ENCODE measurements at places on chromosomes 3 and 15.

DNA sequence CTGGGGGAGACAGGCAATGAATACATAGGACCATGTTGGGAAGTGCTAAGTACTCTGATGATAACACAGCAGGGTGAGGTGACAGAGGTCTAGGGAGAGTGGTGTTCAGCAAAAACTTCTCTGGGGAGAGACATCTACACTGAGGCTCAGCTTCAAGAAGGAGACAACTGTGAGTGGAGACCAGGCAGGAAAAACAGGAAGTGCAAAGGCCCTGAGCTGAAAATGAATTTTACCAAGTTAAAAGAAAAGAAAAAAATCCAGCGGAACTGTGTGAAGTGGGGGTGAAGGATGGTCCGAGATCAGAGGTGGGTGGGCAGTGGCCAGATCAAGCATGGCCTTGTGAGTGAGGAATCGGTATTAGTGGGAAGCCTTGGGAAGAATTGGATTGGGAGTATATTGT, 110.1 kb upstream of the CLSTN2 start:
- DNase-seq, result no peak

GRCh38 chr3:73490453-73491286, 134.1 kb downstream of the PDZRN3 start:
- no peak for DNase-seq

GRCh38 chr3:161069511-161070251, 35.5 kb downstream of the B3GALNT1 start:
- no peak for DNase-seq

DNA sequence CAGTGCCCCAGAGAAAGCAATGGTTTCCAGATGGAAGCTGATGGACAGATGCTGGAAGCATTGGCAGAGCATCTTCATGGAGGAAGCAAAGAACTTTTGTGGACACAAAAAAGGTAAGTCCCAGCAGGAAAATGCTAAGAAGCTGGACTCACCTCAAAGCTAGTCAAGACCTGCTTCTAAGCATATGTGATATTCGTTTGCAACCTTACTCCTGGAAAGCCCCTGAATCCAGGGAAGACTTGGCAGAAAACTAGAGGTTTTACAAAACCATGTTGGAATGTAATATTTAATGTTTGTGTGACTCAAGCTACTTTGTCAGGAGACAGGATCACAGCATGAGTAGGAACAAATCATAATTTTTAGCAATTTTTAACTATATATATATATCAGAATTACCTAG, 288.2 kb downstream of the BCHE start:
- no peak for DNase-seq

DNA sequence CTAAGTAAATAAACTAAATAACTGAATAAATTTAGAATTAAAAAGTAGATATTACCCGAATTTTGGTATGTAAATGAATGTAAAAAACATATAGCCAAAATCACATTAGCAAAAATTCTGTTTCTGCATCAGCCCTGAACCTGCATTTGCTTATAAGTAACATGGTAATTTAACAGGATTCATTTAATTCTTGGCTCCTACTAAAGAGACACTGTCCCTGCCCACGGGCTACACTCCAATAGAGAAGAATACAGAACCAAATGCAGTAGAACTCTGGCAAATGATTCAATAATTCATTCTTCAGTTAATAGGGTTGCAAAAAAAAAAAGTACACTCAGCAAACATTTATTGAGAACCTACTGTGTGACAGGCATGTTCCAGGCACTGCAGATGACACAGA, 20.8 kb upstream of the CNBP start:
- no peak for DNase-seq

GRCh38 chr3:97979610-97980009, 7.4 kb upstream of the RIOX2 start:
- DNase-seq, result no peak

- no peak for DNase-seq
These were observed 1.7 kb downstream of the NMNAT3 start for GRCh38 chr3:139676108-139676507.

DNA sequence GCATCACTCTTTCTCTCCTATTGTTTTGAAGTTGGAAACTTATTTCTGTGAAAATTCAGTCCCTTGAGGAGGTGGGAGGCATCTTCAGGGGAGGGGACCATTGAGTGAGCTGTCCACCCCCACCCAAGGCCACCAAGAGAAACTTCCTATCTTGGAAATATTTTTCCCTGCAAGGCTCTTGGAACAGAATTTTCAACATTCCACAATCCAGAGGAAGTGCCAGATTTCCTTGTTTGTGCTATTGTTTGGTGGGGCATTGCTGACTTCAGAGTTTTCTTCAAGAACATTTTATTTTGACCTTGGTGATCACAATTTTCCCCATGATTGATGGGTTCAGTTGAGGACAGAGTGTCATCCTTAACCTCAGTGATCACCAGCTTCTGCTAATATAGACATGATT, 12.0 kb downstream of the DNASE1L3 start:
- no peak for DNase-seq

DNA sequence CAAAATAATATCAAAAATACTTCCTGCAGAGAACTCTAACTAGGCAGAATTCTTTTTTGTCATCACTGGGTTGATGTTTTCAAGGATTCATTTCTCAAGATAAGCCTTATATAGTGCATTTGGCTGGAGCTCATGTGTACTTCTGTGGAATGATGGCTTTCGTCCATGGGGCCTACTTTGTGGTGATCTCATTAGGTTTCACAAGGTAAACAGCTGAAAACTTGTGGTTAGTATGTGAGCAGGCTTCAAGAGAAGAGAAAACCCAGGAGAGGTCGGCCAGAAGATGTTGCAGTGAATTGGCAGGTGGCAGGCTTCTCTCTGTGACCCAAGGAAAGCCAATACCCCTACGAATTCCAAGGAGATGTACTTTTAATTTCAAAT, 121.4 kb upstream of the PHLDB2 start:
- no peak for DNase-seq

DNA sequence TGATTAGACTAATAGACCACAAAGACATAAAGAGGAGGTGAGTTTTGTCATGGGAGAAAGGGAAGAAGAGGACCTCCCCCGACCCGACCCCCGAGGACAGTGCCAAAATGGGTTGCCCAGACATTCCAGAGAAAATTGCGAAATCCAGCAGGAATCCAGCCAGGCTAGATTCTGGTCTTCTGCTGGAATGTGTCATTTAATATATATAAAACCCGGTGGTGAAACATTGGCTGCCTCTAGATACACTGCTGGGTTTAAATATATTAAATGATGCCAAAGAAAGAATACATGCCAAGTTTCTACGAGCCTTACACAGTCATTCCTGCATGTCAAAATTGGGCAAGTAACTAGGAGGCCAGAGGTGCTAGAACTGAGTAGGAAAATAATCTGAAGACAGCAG, 45.3 kb upstream of the SPESP1 start:
- DNase-seq, result no peak

DNA sequence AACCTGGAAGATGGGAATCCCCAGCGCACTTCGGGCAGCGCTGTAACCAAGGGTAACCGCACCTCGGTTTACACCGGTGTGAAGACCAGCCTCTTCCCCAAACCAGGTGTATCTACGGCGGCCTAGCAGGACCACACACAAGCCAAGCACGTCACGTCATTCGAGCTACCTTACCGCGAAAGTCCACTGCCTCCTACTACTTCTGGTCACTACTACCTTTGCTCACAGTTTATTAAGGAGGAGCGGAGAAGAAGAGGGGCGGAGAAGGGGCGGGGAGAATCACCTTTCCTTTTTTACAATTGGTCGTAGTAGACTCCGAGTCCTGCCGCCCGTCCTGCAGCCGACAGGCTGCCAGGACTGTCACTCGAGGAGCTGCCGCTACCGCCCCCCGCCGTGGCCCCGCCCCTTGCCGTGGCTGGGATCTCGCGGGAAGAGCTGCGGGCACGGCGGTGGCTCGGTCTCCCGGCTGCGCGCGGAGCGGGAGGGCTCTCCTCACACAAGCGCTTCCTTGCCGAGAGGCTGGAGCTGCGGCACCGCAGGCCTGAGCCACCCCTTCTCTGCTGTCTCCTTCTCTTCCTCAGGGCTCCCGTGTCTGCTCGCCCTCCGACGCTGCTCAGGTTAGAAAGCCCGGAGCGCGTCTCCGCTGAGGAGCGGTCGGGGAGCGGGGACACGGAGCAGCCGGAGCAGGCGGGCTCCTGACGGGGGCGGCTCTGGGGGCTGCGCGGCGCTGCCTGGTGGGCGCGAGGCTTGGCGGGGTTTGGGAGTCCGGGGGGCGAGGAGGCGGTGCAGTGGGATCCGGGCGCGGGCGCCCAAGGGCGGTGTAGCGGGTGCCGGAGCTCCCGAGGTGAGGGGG, at the start of gene GLCE:
Gene GLCE, plus strand, starts transcription at position 495 of the 853 bp plus-strand sequence. CDS start 95,172 bp downstream, outside the sequence.
- DNase-seq, result peak; percentile 88

DNA sequence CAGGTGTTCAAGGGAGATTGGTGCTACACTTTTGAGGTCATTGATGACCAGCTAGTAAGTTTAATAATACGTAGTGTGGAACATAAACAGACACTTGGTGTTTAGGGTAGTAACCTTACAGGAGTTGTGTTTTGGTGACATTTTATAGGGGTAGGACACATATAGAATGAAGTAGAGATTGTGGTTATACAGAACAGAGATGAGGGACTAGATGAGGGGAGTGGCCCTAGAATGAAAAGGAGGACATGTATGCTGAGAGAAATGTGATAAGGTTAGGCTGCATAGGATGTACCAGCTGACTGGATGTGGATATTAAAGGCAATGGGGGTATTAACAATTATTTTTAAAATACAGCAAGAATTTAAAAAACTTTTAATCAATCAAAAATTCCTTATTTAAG, 8.0 kb downstream of the MBNL1 start:
- no peak for DNase-seq

DNA sequence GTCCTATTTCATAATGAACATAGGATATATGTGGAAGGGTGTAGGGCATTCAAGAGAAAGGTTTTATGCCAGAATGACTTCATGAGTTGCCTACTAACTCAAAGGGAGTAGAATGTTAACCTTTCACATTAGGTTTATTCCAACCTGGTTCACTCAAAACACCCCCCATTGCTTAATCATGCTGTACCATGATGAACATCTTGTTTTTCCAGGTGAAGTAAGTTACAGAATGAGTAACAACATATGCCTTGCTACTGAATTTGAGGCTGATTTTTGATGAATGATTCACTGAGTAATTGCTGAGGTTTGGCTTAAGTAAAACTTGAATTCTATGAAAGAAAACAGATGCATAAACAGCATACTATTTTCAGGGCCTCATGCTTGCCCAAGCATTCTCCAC, 5.9 kb upstream of the CLDN16 start:
- no peak for DNase-seq

- no peak for DNase-seq
These were observed 631.7 kb upstream of the CCDC54 start for GRCh38 chr3:106745344-106746168.

DNA sequence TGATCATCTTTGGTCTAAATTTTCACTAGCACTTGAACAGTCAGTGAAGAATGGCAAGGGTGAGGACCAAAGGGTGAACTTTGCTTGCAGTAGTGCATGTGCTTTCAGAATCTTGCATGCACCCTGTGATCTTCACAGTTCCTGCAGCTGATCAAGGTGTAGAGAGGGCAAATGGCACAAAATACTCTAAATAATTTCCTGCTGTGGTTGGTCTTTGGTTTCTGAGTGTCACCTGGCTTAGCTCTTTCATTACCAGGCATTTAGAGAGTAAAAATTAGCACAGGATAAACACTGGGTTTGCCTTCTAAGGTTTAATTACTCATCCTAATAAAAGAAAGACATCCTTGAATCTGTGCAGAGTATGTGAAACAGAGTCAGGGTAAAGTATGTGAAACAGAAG, 11.4 kb downstream of the TIPARP start:
- DNase-seq, result no peak

GRCh38 chr15:66855041-66855440, 153.0 kb downstream of the SMAD6 start:
- no peak for DNase-seq

DNA sequence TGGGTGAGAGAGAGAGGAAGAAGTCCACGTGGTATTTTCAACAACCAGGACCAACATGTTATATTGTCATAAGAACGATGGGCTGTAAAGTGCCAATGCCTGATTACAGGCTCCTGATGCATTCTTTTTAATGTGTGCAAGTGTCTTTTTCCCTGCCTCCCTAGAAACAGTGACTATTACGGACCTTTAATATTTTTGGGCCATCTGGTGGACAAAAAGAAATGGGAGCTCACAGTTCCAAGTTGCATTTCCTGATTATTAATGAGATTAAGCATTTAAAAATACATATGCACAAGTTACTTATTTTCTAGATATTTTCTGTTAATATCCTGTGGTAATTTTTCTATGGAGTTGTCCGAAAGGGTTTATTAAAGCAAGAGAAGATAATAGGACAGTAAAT, 530.2 kb downstream of the NR2F2 start:
- no peak for DNase-seq

DNA sequence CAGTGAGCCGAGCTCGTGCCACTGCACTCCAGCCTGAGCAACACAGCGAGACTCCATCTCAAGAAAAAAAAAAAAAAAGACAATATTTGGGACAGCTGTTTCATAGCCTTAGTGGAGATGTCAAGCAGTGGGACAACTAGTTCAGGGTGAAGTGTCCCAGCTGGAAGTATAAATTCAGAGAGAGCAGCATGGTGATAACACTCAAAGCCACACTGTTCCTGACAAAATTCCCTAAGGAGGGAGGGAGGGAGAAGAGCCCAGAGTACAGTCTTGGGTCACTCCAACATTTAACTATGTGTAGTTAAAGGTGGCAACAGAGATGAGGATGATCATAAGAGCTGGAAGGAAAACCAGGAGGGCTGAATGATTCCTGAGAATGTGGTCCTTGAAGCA, 21.1 kb upstream of the IP6K2 start:
- DNase-seq, result no peak

DNA sequence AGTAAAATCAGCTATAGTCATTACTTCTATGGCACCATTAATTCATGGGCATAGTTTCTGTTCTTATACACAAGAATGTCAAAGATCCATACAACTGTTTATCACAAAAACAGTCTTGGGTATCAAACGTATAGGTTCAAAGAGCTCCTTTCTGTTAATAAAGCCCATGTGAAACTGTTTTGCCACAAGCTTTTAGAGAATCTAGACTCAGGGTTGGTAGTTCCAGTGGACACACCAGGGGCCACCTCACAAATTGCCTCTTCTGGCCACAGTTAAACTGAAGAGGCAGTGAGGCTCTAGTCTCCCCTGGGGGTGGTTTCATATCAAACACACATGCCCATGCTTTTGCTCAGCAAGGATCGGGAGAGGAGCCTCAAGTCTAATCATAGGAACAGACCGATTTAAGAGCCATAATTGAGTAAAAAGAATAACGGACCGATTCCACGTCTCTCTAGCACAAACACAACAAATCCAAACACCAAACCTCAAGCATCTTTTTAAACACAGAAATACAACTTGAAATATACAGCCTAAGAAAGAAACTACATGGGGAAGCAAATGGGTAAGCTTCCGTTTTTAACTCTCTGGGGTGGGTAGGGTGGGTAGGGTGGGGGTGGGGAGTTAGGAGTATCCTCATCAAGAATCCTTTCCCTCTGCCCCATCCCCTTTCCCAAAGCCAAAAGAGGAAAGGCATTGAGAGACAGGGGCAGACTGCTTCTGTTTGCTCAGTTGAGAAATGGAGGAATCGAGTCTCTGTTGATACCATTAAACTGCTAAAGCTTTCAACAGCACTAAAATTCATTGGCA, 443.3 kb downstream of the MAGI1 start:
- DNase-seq, result no peak

Data from activated CD4-positive, alpha-beta T cell treated with anti-CD3 and anti-CD28 coated beads for 1 hour (primary cell).